NCI-H2171 (cell line): ENCODE measurements at places on chromosomes 2 and 18.

GRCh38 chr2:25387876-25388449 lies 46.2 kb upstream of the DNMT3A start:
- DNase-seq, result no peak

DNA sequence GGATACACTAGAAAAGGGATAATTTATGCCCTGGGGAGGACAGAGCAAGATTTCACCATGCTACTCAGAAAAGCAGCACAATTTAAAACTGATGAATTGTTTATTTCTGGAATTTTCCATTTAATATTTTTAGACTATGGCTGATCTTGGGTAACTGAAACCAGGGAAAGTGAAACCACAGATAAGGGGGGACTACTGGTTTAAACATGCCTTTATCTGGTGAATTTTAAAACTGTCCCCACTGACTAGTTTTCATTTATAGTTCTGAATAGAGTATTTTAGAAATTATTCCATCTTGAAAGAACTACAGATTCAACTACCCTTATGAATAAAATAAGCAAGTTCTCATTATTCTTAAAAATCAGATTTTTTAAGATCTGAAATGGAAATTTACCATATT lies 15.0 kb downstream of the NFU1 start:
- no peak for DNase-seq

GRCh38 chr18:79246309-79247108 lies 149.2 kb upstream of the NFATC1 start:
- peak; percentile 54 for DNase-seq

GRCh38 chr2:37829616-37830395 lies 95.3 kb upstream of the RMDN2 start:
- no peak for DNase-seq

DNA sequence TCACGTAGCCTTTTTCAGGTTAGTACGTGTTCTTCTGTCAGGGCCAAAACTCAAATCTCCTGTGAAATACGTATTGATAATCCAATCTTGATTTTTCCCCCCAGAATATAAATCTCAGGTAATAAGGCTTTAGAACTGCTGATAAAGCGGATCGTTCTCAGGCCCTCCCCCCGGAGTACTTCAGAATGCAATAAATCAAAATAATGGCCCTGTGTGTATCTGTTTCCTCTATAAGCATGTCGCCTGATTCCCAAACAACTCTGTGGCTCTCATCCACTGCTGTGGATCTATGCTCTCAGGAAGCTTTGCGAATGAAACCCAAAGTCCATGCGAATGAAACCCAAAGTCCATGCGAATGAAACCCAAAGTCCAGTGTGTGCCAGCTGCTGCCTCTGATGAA lies 49.4 kb downstream of the IMPA2 start:
- DNase-seq, result no peak

- no peak for DNase-seq
These were observed 111.4 kb downstream of the DYSF start for GRCh38 chr2:71564790-71565189.

GRCh38 chr2:123163398-123163797 lies 861.7 kb upstream of the CNTNAP5 start:
- DNase-seq, result no peak

DNA sequence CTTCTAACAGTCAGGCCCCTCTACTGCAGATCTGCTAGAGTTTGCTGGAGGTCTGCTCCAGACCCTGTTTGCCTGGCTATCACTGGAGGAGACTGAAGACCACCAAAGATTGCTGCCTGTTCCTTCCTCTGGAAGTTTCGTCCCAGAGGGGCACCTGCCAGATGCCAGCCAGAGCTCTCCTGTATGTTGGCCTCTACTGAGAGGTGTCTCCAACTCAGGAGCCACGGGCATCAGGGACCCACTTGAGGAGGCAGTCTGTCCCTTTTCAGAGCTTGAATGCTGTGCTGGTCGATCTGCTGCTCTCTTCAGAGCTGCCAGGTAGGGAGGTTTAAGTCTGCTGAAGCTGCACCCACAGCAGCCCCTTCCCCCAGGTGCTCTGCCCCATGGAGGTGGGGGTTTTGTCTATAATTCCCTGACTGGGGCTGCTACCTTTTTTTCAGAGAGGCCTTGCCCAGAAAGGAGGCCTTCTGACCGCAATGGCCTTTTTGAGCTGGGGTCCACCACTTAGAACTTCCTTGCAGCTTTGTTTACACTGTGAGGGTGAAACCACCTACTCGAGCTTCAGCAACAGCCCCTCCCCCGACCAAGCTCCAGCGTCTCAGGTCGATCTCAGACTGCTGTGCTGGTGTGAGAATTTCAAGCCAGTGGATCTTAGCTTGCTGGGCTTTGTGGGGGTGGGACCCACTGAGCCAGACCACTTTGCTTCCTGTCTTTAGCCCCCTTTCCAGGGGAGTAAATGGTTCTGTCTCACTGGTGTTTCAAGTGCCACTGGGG lies 566.0 kb downstream of the NR4A2 start:
- DNase-seq, result no peak

GRCh38 chr2:45404807-45405297 lies 206.2 kb downstream of the SRBD1 start:
- no peak for DNase-seq

GRCh38 chr2:191869781-191870180 lies 22.9 kb upstream of the CAVIN2 start:
- DNase-seq, result no peak

DNA sequence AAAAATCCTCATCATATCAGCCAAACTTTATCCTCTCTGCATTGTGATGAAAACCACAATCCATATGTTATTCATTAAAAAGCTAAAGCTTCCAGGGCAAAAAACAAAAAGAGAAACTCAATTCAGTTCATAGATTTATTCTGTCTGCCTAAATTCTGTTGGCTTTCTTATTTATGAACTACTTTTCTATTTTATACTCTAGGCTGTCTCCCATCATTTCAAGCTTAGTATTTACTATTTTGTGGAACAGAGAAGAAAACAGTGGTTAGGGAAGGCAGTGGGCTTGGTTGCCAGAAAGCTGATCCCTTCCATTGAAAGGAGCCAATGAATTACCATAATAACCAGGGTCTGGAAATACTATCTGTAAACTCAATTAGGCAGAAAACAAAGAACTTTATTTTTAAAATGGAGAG lies 71.8 kb downstream of the RAPH1 start:
- DNase-seq, result no peak

DNA sequence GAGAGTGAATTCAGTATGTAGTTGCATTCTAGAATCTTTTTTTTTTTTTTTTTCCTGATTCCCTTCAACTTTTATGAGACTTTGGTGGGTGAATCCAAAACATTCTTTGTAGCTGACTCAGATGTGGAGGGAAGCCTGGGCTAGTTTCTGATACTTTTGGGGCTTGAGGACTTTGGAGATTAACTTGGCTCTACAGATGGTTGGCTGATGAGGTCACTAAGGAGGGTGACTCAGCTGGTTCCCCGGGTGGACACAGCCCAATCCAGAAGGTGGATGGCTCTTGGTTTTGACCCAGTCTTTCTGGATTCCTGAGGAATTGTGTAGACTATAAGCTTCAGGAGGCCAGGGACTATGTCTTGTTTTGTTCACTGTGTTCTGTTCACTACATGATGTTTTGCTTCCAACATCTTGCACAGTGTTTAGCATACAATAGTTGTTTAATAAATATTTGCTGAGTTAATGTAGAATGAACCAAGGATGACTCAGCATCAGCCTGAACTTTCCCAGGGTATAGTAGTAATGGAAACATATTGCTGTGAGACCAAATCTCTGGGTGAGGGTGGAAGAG lies 30.5 kb downstream of the LAMA3 start:
- no peak for DNase-seq

GRCh38 chr18:363301-364085 lies 95.6 kb upstream of the THOC1 start:
- no peak for DNase-seq

GRCh38 chr2:18520451-18521425 lies 39.7 kb downstream of the RDH14 start:
- peak; percentile 27 for DNase-seq

- no peak for DNase-seq
These were observed 91.7 kb upstream of the MMADHC start for GRCh38 chr2:149679286-149679685.

GRCh38 chr18:44107187-44107586 lies 573.5 kb upstream of the SETBP1 start:
- DNase-seq, result no peak

DNA sequence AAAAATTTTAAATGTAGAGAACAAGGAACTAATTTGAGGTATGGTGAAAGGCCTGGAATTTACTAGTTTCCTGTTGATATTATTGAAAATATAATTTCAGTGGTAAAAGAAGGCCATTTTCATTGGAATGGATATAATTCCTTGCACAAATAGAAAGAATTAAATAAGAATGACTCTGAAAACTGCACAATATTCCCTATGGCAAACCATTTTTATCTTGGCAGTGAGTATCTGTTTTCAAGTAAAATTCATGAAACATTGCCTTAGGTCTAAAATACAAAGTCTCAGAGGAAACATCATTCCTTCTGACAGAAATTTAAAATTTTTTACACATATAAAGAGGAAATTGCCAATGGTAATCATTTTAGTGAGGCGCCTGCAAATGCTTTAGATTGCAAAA lies 1468.3 kb downstream of the LRP1B start:
- DNase-seq, result no peak

DNA sequence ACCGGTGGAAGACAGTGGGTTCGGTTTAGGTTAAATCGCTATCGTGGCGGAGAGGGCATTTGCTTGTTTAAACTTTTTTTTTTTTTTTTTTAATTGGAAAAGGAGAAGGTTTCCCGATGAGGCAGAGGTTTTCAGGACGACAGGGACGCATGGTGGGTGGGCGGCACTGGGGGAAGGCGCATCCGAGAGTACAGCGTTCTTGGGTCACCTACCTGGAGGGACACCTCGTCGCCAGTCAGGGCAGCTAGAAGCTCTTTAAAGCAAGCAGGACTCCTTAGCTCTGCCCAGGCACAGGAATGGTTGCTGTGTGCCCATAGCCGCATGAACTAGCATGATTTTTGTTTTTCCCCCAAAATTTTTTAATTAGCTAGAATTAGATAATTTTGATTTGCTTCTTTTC lies 437 bp downstream of the LDLRAD4 start:
- DNase-seq, result no peak

DNA sequence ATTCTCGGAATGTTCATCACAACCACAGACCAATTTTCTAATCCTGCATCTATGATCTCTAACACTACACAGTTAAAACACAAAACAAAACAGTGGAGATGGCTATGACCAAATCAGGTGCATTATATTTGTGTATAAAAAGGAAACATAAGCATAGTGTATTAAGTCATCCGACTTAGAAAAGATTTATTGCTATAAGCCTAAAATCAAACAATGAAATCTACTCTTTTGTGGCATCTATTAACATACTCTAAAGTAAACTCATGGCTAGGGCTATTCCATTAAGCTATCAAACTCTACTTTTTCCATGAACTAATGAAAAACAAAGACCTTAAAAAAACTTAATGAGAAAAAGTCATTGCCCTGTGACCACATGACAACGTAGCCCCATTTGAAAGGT lies 8.7 kb downstream of the SP3 start:
- DNase-seq, result no peak

GRCh38 chr2:144183727-144184126 lies 336.2 kb downstream of the ZEB2 start:
- DNase-seq, result no peak

DNA sequence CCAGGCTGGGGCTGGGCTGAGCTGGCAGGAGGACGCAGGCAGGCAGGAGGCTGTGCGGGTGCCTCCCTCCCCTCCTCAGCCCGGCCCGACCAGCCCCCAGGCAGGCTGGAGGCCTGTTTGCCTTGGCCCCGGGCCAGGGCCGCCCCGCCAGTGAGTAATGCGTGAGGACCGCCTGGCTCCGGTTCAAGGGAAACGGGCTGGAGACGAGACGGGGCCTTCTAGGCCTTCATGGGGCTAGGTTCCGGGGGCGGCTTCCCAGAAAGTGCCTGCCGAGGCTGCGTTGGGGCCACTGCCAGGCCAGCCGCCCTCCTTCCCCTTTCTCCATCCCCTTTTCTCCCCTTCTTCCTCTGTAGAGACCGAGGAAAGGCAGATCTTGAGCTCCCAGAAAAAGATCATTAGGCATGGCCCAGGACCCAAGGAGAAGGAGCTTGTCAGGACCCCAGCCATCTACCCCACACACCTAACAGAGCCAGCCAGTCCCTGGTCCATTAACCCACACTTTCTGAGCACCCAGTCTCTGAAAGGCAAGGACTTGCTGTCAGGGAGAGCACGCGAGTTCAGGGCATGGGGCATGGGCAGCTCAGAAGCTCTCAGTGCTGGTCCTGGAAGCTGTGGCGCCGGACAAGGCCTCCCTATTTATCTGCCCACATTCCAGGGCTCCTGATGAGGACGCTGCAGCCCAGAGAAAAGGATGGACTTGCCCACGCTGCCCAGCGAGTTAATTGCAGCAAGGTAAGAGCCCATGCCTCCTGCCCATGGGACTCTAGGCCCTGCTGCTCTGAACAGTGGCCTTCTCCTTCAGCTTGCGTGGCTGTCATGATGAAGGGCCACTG lies 48.5 kb downstream of the SMAD7 start:
- DNase-seq, result peak; percentile 49

GRCh38 chr2:171235262-171235881 lies 74.7 kb upstream of the TLK1 start:
- DNase-seq, result no peak

DNA sequence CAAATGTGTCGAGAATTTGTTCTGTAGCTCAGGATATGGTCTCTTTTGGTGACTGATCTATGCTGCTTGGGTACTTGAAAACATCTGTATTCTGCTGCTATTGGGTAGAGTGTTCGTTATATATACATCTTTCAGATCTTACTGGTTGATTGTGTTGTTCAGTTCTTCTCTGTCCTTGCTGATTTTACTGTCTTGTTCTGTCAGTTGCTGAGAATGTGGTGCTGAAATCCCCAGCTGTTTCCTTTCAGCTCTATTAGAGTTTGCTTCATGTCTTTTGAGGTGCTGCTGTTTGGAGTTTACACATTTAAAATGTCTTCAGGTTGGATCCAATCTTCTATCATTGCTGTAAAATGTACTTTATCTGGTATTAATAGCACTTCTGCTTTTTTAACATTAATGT lies 12.9 kb downstream of the BCL2L11 start:
- DNase-seq, result no peak

DNA sequence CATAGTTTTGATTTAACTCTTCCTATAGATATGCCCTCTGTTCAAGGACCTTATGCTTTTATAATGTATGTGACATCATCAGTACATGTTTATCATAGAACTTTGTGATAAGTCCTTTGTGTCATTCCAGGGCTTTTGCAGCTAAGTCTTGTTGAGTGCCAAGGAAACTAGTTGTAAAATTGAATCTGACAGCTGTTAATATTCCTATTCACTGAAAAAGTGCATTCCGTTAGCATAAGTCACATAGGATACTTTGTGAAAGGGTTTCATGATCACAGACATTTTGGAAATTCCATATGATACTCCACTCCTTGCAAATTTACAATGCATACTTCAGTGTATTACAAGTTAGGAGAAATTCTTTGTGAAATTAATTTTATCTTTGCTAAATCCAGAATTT lies 503.4 kb downstream of the CCDC85A start:
- DNase-seq, result no peak

- DNase-seq, result no peak
These were observed 419.6 kb upstream of the POU3F3 start for GRCh38 chr2:104434318-104434792.

DNA sequence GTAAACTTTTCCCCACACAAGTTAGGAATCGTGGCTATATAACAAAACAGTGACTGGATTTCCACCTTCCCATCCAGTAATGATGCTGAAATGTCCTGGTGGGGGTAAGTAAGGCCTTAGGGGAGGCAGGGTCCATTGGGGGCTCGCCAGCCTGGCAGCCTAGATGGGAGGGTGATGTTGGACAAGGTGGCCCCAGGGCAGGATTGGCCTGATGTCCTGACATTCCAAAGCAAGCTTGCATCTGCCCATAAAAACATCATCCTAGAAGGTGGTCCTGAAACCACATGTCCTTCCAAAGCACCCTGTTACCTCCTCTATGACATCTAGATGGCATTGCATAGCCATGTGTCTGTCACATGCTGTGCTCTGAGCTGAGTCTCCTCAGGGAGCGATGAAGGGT lies 54.1 kb upstream of the RAB6C start:
- DNase-seq, result no peak
